Naive thymus-derived CD4-positive, alpha-beta T cell (primary cell): ENCODE measurements at places on chromosomes 2 and 18. TPM values are rescaled to one million over a fixed set of nuclear protein-coding genes. Genes with fewer than 3 reads are reported as not detected.

The ALS2 gene
- 9.7 and 10.1 TPM in 2 replicates for total RNA-seq

The UGT1A1 gene
- total RNA-seq: not detected

The HES6 gene
- 2.4 and 3.2 TPM in 2 replicates for total RNA-seq

The PREB gene
- total RNA-seq: 53.2 TPM

- no peak overlapping the region for H3K4me3 ChIP-seq
- no peak for DNase-seq
- no peaks in the 10 kb centered on the region for H3K27me3 ChIP-seq
- H3K27ac ChIP-seq: no peak overlapping the region
Measured at GRCh38 chr2:60530660-60531281, 22.7 kb downstream of the BCL11A start.

- no peaks in the 10 kb centered on the region for H3K36me3 ChIP-seq
- no peak overlapping the region for H3K4me3 ChIP-seq
- no peak overlapping the region for H3K27ac ChIP-seq
- no peak for DNase-seq
Measured at GRCh38 chr2:140154706-140155105, 1374.5 kb upstream of the NXPH2 start.

GRCh38 chr2:195545811-195546210 lies 111.2 kb upstream of the SLC39A10 start:
- no peak overlapping the region for H3K4me3 ChIP-seq
- H3K27ac ChIP-seq: no peak overlapping the region
- DNase-seq: no peak
- H3K27me3 ChIP-seq: no peaks in the 10 kb centered on the region
- peaks cover 26% of the 10 kb centered on the region for H3K4me1 ChIP-seq

GRCh38 chr2:236516708-236517107 lies 52.9 kb upstream of the ACKR3 start:
- H3K4me1 ChIP-seq: peaks cover 4% of the 10 kb centered on the region
- H3K27ac ChIP-seq: no peak overlapping the region
- H3K27me3 ChIP-seq: no peaks in the 10 kb centered on the region
- H3K36me3 ChIP-seq: no peaks in the 10 kb centered on the region
- no peak for DNase-seq

DNA sequence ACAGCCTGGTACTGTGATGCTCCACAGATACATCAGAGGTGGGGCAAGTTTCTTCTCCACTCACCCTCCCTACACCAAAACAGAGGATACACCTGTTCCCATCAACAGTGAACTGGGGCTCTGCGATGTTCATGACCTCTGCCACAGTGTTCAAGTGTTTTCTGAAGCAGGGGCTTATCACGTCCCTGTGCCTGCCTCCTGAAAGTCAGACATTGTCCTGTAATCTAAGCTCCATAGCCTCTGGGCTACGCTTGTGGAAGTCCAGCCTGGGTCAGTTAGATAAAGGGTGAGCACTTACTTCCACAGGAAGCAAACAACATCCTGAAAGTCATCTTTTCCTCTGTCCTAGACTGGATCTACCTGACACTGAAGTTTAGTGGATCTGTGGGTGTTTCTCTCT lies 20.2 kb upstream of the MRO start:
- H3K36me3 ChIP-seq: no peaks in the 10 kb centered on the region
- no peak overlapping the region for H3K4me3 ChIP-seq

- no peaks in the 10 kb centered on the region for H3K36me3 ChIP-seq
- no peak overlapping the region for H3K27ac ChIP-seq
- no peak overlapping the region for H3K4me3 ChIP-seq
- no peaks in the 10 kb centered on the region for H3K27me3 ChIP-seq
- DNase-seq: no peak
Measured at GRCh38 chr2:240205348-240205747, 64.9 kb upstream of the OTOS start.
